ENCODE measurements at places on chromosomes 11 and 22.

DNA sequence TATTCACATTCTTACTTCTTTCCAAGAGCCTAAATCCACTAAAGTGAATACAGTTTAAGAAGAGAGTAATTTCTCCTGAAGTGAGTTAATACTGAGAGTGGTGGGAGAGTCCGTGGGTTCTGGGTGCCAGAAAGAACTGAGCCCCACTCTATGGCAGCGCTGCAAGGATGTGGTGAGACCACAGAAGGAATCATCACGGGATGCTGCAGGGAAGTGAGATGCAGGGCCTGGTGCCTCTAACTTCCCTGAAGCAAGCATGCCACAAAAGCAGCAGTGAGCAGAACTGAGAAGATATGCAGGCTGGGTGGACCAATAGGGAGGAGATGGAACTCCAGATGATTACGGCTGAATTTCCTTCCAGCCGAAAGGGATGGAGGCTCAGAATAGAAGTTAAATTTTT, 5.0 kb upstream of the MMP12 start:
- DNase-seq: no peak

GRCh38 chr22:29633514-29634312, 30.3 kb downstream of the NF2 start:
- no peak for DNase-seq

DNA sequence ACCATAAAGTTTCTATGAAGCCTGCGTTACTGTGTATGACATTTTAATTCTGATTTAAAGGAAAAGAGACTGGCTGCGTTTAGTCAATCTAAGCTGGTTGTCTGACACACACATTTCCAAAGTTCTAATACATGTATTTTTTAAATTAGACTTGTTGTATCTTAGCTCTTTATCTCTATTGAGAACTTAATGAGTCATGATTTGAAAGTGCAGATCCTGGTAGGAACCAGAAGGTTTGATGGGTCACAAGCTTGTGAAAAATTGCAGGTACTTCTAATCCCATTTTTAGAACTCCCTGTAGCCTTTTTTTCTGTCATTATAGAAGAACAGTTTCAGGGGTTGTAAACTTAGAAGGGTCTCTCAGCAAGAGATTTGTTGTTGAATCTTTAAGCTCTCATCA, 210.3 kb downstream of the DDX10 start:
- DNase-seq: no peak

DNA sequence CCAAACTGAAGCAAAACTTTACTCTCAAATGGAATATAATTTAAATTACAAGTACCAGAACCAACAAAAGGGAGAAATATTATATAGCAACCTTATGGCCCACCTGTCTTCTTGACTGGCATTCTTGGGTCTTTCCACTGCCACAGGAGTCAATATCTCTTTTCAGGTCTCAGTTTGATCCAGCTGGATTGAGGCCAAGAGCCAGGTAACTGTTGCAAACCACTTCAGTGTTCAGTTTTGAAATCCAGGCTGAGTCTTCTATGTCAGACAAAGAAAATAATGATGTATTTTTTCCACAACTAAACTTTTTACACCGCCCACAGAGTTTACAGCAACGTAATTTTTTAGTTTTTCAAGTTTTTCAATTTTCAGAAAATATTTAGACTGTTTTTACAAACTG, 648 bp downstream of the DLG2 start:
- no peak for DNase-seq

DNA sequence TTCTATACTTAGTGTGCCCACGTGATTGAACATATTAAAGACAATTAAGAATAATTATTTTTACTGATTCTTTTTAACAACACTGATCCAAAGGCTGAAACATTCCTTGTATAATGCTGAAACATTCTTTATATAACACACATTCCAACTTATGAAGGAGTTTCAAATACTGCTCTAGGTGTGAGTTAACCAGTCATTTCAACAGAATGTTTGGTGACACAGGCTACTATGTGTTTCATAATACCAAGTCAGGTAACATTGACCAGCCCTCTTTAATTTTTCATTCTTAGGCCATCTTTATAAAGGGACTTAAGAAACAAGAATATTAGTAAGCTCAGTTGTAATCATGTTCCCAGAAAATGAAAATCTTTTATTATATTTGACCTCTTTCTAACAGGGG, 136.6 kb downstream of the ELP4 start:
- no peak for DNase-seq

DNA sequence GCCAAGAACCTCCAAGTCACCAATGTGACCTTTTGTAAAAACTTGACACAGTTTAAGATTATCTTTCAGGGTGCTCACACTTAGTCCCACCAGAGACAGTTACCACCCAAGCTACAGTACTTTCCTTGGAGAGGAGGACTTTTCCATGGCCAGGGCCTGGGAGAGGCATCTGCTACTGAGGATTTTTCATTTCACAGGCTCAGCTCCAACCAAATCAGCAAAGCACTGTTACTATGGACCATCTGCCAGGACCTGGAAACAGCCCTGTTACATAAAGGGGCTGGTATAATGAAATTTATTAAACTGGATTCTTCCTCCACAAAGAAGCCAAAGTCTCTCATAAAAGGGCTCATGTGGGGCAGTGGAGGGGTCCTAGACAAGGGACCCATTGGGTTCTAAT, 38.6 kb downstream of the SERGEF start:
- no peak for DNase-seq

Measured in activated gamma-delta T cell (primary cell).